ENCODE measurements at places on chromosomes 3 and 15.
A peak's percentile ranks its signal among the peaks of the same experiment; 100 is the strongest.

DNA sequence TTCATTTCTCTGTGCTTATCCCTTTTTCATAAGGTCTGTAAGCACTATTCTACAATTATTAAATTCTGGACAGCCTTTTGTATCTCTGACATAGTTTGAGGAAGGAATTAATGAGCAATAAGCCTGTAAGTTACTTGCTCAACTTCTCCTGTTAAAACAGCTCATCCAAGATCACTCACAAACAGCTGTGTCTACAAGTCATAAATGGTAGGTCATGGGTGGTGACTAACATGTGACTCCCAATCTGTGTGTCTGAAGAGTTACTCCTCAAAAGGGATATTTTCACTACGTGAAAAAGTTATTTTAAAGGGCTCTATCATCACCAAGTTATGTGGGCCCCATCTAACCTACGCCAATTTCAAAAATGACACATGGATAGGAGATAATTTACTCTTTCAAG is 145.2 kb upstream of the CBLB start:
- DNase-seq: peak; percentile 17
- no peaks in the 10 kb centered on the region for H3K4me1 ChIP-seq
- H3K27ac ChIP-seq: no peak overlapping the region
- no peak overlapping the region for H3K4me3 ChIP-seq
- H3K27me3 ChIP-seq: no peaks in the 10 kb centered on the region
- H3K36me3 ChIP-seq: no peaks in the 10 kb centered on the region

DNA sequence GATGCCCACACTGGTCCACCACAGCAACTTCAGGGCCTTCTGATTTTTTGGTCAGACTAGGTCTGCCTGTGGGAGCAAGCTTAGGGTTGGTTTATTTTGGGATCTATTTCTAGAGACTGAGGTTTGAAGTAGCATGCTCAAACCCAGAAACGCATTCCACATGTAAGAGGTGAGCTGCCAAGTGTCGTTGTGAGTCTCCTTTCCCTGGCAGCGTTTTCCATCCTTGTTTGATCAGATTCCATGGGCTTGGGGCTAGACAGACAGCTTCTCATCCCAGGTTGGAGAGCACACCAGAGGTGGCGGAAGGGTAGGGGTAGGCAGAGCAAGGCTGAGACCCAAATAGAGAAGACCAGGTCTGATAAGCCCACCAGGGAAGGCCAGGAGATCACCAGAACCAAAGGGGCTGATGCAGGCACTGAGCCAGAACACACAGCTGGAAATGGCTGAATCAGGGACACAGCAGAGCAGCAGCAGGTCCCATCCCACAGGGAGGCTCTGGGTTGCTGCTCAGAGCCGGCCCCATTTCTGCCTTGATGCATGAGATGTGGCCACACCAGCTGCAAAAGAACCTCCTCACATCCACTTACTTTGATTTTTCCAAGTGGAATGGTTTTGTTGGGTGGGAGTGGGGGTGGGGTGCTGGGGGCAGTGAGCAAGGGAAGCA is 186.8 kb downstream of the THSD4 start:
- DNase-seq: peak; percentile 54
- no peak overlapping the region for H3K4me3 ChIP-seq
- no peaks in the 10 kb centered on the region for H3K27me3 ChIP-seq
- no peak overlapping the region for H3K27ac ChIP-seq
- H3K36me3 ChIP-seq: no peaks in the 10 kb centered on the region

- no peaks in the 10 kb centered on the region for H3K4me1 ChIP-seq
- DNase-seq: no peak
- no peak overlapping the region for H3K27ac ChIP-seq
- H3K27me3 ChIP-seq: no peaks in the 10 kb centered on the region
These were observed 52.6 kb upstream of the CP start for GRCh38 chr3:149274220-149274619.

DNA sequence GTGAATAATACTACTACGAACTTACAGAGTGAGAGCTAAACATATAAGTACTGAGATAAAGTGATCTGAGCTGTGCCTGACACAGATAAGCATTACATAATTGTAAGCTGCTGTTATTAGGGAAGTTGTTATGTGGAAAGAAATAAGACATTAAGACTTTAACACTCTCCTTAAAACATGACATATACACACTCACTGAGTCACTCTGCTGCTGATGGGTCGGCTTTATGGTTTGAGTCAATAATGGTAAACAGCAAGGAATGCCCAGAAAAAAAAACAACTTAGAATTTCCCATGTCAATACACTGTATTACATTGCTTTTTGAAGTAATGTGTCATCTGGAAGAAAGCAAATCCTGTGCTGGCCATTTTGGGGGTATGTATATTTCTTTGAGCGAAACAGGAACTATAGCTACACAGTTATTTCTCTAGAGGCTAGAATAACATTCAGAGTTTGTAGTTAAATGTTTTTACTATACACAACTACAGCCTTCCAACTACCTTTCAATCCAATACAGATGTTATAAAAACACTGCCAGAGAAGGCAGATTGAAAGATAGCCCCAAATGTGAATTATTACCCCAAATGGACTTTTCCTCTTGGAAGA is 22.8 kb upstream of the SPRED1 start:
- no peak overlapping the region for H3K4me3 ChIP-seq
- peaks cover 5% of the 10 kb centered on the region for H3K4me1 ChIP-seq
- H3K27ac ChIP-seq: peak overlapping the region; percentile 83
- no peaks in the 10 kb centered on the region for H3K36me3 ChIP-seq
- peak; percentile 89 for DNase-seq
- no peaks in the 10 kb centered on the region for H3K27me3 ChIP-seq

DNA sequence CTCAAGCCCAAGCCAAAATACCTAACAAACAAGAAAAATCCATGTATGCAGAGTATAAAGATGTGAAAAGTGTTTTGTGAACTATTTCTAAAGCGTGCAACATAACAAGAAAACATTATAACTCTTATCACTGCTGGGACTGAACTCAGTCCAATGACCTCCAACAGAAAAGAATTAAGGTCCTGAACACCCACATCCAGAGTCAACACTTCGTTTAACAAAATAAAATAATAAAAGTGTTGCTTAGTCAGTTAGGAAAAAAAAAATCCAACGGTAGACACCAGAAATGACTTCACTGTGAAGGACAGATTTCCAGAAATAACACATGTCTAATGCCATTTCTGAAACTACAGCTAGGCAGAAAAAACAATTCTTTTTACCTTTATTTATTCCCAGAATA is 28.0 kb downstream of the MB21D2 start:
- no peak overlapping the region for H3K4me3 ChIP-seq
- H3K27ac ChIP-seq: no peak overlapping the region
- H3K27me3 ChIP-seq: no peaks in the 10 kb centered on the region
- no peak for DNase-seq

- no peak overlapping the region for H3K27ac ChIP-seq
- H3K36me3 ChIP-seq: peaks cover 58% of the 10 kb centered on the region
- H3K4me1 ChIP-seq: peaks cover 10% of the 10 kb centered on the region
These were observed 263.3 kb upstream of the TPM1 start for GRCh38 chr15:62779036-62779770.

DNA sequence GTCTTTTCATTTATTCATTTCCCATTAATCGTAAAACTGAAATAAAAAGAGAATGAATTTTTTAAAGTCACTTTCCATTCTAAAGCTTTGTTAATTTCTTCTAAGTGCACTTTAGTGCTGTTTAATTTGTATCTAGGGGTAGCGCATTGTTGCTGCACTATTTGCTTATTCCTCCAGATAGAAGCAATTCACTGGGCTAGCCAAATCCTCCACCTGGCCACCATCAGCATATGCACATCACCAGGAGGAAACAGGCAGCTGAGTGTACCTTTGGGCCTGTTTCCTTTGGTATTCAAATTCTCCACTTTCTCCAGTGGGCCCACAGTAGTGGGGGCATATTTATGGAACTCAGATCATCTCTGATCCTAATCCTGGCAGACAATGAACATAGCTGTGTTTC is 29.8 kb upstream of the CPB1 start:
- no peak overlapping the region for H3K27ac ChIP-seq
- no peaks in the 10 kb centered on the region for H3K27me3 ChIP-seq
- H3K36me3 ChIP-seq: no peaks in the 10 kb centered on the region
- no peak overlapping the region for H3K4me3 ChIP-seq

- no peaks in the 10 kb centered on the region for H3K4me1 ChIP-seq
- no peak overlapping the region for H3K27ac ChIP-seq
- no peak for DNase-seq
- H3K36me3 ChIP-seq: peaks cover 13% of the 10 kb centered on the region
- H3K4me3 ChIP-seq: no peak overlapping the region
- H3K27me3 ChIP-seq: no peaks in the 10 kb centered on the region
These were observed 70.4 kb downstream of the SATB1 start for GRCh38 chr3:18354701-18355100.

DNA sequence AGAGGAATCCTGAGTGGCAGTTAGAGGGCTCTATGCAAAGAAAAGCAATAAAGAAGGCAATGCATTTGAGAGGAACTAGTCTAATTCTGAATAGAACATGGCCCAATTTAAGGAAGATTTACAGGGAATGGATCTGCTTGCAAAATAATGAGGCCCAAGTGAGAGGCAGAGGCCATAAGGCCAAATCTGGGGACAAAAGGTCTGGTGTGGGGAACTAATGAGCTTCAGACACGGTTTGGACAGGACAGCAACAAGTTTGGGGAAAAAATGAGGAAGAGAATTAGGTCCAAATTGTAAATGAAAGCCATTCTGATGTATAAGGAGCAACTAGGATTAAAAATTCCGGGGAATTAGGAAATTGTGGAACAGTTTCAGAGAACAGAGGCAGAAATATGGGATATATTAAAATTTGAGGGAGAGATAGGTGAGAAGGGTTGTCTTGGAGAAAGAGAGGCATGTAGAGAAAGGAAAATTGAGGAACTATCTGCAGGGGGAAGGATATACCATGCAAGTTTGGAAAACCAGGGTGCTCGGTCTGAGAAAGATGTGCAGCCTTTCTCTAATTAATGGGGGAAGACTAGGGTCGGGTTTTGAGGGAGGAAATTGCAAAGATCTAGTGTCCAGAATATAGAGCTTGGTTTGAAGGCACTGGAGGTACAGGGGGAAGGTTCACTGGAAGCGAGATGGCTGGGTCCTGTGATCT is 73.8 kb downstream of the RBPMS2 start:
- peaks cover 5% of the 10 kb centered on the region for H3K36me3 ChIP-seq
- no peaks in the 10 kb centered on the region for H3K27me3 ChIP-seq
- H3K4me1 ChIP-seq: peaks cover 50% of the 10 kb centered on the region
- peak overlapping the region; percentile 95 for H3K27ac ChIP-seq

Data from muscle of leg (tissue), 16 donors.